ENCODE measurements at places on chromosomes 7 and 10.

DNA sequence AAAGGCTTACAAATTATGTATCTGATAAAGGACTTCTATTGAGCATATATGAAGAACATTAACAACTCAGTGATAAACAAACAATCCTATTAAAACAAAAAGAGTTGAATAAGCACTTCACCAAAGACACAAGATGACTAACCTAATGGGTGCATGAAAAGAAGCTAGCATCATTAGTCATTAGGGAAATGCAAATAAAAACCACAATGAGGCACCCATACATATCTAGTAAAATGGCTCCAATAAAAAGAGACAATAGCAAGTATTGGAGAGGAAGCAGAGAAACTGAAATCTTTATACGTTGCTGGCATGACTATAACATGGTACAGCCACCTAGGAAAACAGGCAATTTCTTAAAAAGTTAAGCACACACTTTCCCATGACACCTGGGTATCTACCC, 77.6 kb upstream of the ZMIZ1 start:
- no peak for DNase-seq

GRCh38 chr10:71817831-71818655, 33.0 kb downstream of the PSAP start:
- DNase-seq: no peak

DNA sequence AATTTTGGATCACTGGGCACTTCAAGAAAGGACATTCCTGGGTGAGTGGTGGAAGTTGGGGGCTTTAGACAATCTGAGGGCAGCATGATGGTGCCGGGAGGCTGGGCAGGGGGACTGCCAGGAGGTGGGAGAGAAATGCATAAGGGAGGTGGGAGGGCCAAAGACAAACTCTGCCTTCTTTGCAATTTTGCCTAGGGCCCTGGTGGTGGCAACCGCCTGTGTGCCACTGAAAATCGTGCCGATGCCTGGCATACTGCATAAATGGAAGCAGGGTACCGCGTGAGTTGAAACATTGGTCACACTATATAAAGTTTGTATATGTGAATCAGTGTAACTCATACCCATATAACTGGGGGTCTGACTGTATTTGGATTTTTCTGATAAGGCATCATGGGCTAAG, 3.3 kb downstream of the LUC7L2 start:
- no peak for DNase-seq

DNA sequence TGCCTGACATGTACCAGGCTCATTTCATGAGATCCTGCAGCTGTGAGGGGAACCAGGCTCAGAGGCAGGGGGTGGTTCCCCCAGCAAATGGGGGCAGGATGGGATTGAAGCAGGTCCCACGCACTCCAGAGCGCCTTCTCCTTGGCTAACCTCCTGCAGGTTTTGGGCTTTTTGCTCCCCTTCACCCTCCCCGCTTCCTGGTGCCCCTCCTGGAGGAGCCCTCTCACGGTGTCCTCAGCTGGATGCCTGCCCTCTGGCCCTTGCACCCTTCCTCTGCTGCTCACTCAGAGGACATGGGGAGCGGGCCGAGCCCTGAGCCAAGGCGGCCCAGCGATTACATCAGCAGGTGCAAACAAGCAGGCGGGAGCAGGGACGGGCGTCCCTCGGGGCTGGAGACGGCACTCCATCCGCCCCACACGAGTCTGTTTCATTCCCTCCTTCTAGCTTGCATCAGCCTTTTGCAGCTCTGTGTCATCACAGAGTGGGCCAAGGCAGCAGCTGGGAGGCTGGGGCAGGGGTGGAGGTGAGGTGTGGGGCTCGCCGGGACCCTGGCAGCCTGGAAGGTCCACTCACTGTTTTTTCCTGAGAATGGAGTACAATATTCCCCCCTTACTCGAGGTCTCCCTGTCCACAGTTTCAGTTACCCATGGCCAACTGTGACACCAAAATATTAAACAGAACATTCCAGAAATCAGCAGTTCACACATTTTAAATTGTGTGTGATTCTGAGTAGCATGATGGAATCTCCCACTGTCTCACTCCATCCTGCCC, 52.7 kb upstream of the SLC29A3 start:
- no peak for DNase-seq

- no peak for DNase-seq
These were observed 186.7 kb downstream of the CXCL12 start for GRCh38 chr10:44198096-44198779.

DNA sequence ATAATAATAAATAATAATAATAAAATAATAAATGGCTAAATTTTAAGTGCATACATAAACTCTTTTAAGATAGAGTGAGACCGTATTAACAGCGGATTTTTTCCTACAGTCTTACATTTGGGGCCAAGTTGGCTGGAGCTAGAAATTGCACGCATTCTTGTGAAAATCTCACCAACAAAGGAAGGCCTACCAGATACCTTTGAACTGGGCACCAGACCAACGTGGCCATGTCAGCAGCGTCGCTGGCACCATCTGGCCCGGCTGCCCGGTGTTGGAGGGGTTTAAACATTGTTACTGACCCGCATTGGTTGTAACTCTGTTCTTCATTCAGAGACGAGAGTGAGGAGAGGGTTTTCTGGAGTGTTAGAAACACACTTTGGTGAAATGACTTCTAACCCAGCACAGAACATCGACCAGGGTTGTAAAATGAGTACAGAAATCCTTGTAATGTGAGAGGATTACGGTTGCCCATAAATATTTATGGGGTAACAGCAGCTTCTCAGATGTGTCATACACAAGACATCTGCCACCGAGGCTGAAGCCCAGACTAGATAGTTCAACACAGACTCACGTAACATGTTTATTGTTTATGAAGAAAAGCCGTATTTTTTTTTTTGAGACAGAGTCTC, 34.6 kb upstream of the UNCX start:
- DNase-seq: no peak

DNA sequence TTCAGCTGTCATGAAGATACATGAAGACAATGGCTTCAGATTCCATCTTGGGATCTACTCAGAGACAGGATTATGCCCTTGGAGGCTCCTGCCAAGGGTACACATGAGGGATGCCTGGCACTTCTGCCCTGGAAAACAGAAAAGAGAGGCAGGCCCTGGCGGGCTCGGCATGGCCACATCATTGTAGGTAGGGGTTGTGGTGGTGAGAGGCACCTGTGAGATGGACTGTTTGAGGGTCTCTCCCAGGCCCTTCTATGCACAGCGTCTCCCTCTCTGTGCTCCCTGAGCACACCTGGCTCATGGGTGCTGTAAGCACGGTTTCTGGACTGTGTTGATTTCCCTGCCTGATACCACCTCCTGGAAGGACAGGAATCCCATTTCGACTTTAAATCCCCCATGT, 304.3 kb downstream of the GLRX3 start:
- no peak for DNase-seq

DNA sequence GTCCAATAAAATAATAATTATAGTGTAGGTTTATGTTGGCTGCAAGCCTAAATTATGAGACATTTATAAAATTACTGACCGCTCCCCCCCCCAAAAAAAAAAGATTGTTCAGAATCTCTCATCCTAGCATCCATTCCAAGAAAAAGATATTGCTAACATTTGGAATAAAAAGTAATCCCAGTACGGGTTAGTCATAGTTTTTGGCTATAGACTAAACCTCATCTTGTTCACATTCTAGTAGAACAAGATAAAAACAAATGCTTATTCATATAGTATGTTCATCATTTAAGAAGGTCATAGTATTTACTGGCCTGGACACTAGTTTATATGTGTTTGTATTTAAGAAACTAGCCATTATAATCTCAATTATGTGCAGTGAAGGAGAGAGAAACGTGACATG, 44.0 kb downstream of the ADK start:
- no peak for DNase-seq

DNA sequence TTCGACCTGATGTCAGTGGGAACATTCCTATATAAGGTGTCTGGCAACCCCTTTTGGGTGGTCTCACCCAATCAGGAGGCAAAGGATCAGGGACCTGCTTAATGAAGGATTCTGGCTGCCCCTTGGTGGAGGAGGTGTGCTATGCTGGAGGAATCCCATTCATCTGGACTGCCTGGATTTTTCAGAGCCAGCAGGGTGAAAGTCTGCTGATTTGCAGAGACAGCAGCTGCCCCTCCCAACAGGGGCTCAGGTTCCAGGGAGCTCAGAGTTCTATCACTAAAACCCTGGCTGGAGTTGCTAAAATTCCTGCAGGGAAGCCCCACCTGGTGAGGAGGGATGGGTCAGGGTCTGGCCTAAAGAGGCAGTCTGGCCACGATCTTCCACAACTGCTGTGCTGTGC, 398.5 kb upstream of the CNTNAP2 start:
- no peak for DNase-seq

GRCh38 chr10:19158870-19159269, 110.3 kb downstream of the MALRD1 start:
- DNase-seq: no peak

GRCh38 chr7:44568771-44569560, 4.7 kb downstream of the DDX56 start:
- no peak for DNase-seq

DNA sequence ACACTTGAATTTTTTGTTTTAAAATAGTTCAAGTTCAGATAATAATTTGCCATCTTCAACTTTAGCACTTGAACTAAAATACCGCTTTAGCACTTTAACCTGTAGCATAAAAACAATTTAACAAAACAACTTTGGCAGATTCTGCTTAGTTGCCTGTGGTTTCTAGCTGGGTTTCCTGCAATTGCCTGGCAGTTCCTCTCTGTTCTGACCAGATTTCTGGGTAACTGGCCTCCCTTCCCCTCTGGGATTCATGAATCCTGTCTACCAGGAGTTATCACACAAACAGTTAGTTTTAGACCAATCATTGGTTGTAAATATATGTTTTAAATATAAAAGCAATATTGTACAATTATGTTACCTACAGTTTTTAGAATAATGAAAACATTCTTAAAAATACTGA, 89.8 kb upstream of the HDAC9 start:
- DNase-seq: no peak

- DNase-seq: no peak
These were observed 93.9 kb downstream of the RBM20 start for GRCh38 chr10:110737886-110738634.

- DNase-seq: no peak
These were observed 16.3 kb upstream of the PLCE1 start for GRCh38 chr10:93977442-93977841.

DNA sequence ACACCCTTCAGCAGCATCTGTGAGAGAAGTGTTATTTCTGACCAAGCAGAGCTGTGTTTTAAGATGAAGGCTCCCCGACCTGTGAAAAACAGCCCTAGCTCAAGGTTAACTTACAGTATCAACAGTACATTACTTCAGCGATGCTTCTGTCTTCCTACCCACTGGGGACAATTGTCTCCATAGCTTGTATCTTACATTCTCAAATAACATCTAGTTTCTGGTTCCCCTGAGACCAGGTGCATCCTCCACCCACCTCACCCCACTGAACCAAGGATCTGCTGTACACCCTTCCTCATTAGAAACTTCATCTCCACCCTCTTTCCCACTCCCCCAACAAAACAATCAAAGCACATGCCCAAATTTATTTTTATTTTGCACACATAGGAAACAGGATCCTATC, 102.0 kb downstream of the VOPP1 start:
- DNase-seq: no peak

GRCh38 chr7:107078517-107078966, 34.0 kb downstream of the PRKAR2B start:
- DNase-seq: peak; percentile 76

- DNase-seq: no peak
These were observed 79.7 kb downstream of the FOXL3 start for GRCh38 chr7:369476-370258.

- DNase-seq: no peak
These were observed 148.2 kb downstream of the CHN2 start for GRCh38 chr7:29342761-29343160.

DNA sequence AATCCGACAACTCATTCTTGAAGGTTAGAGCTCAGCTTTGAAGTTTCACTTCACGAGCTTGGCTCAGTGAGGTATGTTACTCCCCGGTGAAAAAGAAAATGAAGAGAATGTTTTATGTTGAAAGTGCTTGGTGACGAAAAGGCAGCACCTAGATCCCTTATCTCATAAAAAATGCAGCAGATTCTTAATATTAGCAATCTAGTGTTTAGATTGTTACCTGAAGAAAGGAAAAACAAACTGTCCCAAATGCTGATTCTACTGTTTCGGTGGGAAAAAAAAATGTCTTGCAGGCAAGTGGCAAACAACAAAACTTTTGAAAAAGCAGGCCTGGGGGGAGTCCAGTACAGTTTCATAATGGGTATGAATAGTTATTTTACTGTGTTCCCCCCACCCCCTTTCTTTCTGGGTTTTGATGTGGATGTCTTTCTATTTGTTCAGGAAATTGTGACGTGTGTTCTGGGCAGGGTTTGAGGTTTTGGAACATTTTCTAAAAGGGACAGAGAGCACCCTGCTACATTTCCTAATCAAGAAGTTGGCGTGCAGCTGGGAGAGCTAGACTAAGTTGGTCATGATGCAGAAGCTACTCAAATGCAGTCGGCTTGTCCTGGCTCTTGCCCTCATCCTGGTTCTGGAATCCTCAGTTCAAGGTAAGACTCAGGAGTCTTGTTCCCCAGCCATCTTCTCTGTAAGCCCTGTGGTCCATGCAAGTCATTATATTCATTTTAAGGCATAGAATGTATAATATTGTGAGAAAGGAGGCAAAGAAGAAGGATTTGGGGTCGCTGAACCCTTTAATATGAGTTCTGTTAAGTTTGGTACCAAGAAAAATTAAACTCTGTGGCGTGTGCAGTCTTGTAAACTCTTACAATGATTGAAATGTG, at the start of gene SRGN:
Gene SRGN (plus strand): TSS at position 514 of the 881 bp plus-strand sequence. CDS start 55 bp downstream, at position 569.
- DNase-seq: peak; percentile 95

GRCh38 chr10:25556457-25556856, 377.6 kb upstream of the MYO3A start:
- DNase-seq: no peak

- no peak for DNase-seq
These were observed 134.6 kb downstream of the RNF216 start for GRCh38 chr7:5646846-5647245.

DNA sequence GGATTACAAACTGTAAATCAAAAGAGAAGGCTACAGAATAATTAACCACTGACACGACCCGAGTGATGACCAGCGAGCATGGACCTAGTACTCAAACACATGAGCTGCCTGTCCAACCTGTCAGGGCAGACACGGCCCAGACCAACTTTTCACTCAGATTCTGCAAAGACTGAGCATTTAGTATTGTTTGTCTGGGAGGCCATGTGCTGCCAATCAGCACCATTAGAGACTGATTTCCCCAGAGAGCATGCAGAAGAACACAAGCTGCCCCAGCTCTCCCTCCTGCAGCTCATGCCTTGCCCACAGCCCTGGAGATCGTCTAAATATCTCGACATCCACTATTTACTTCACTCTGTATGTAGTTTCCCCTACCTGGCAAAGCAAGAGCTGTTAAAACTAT, 172.6 kb upstream of the INHBA start:
- DNase-seq: no peak

All from hematopoietic multipotent progenitor cell treated with erythropoietin and hydrocortisone succinate and interleukin-3 and kit ligand, for 8 days (in vitro differentiated cells).